ENCODE measurements at places on chromosomes 2 and 18. TPM values are rescaled to one million over a fixed set of nuclear protein-coding genes. Genes with fewer than 3 reads are reported as not detected.

- H3K4me1 ChIP-seq: peaks cover 37% of the 10 kb centered on the region
- H3K36me3 ChIP-seq: no peaks in the 10 kb centered on the region
- H3K27me3 ChIP-seq: no peaks in the 10 kb centered on the region
- no peak overlapping the region for H3K4me3 ChIP-seq
Measured at GRCh38 chr2:99662761-99663341, 173.0 kb upstream of the REV1 start.

- no peak for DNase-seq
- no peak overlapping the region for H3K4me3 ChIP-seq
- H3K27me3 ChIP-seq: no peaks in the 10 kb centered on the region
- H3K36me3 ChIP-seq: peaks cover 24% of the 10 kb centered on the region
- H3K4me1 ChIP-seq: no peaks in the 10 kb centered on the region
Measured at GRCh38 chr2:171964308-171964707, 35.4 kb upstream of the METAP1D start.

DNA sequence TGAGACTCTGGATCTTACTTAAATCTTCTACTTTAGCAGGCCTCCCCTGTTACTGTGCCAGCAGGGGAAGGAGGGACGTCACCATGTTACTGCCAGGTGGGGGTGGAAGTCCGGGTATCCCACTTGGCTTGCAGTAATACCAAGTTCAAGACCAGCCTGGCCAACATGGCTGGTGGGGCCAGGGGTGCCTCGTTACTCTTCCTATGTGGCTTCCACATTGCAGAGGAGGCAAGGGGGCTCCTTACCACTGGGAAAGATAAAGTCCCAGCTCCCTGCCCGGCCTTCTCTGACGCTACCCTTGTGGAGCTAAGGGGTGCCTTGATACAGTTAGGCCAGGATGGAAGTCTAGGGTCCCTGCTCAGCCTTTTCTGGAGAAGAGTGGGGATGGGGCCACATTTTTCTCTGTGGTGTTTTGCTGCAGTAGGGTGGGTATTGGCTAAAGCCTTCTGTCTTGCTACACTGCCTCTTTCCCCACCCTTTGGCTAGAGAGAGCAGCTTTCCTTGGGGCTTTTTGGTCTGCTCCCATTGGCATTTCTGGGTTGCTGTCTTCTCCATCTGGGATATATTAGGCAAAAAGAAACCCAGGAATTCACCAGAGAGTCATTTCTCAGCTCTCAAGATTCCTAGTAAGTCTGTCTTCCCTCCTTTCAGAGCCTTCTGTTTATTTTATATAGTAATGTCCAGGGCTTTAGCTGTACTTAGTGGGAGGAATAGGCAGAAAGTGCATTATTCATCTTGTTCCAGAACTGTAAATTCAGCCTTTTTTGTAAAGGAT lies 21.9 kb downstream of the ELMOD3 start:
- H3K36me3 ChIP-seq: peaks cover 45% of the 10 kb centered on the region
- no peak for DNase-seq
- H3K27me3 ChIP-seq: no peaks in the 10 kb centered on the region
- no peak overlapping the region for H3K4me3 ChIP-seq
- peaks cover 15% of the 10 kb centered on the region for H3K4me1 ChIP-seq

- H3K27me3 ChIP-seq: no peaks in the 10 kb centered on the region
- DNase-seq: no peak
- no peak overlapping the region for H3K4me3 ChIP-seq
- no peak overlapping the region for H3K27ac ChIP-seq
Measured at GRCh38 chr2:17858064-17858463, 20.4 kb upstream of the KCNS3 start.

- H3K27ac ChIP-seq: no peak overlapping the region
- H3K4me3 ChIP-seq: no peak overlapping the region
- H3K4me1 ChIP-seq: no peaks in the 10 kb centered on the region
- no peaks in the 10 kb centered on the region for H3K27me3 ChIP-seq
- peaks cover 10% of the 10 kb centered on the region for H3K36me3 ChIP-seq
Measured at GRCh38 chr2:23793476-23793875, 133.4 kb downstream of the ATAD2B start.

- no peak for DNase-seq
- peaks cover 24% of the 10 kb centered on the region for H3K4me1 ChIP-seq
- H3K27ac ChIP-seq: no peak overlapping the region
- no peaks in the 10 kb centered on the region for H3K36me3 ChIP-seq
Measured at GRCh38 chr2:237927135-237927534, 39.7 kb upstream of the UBE2F start.

DNA sequence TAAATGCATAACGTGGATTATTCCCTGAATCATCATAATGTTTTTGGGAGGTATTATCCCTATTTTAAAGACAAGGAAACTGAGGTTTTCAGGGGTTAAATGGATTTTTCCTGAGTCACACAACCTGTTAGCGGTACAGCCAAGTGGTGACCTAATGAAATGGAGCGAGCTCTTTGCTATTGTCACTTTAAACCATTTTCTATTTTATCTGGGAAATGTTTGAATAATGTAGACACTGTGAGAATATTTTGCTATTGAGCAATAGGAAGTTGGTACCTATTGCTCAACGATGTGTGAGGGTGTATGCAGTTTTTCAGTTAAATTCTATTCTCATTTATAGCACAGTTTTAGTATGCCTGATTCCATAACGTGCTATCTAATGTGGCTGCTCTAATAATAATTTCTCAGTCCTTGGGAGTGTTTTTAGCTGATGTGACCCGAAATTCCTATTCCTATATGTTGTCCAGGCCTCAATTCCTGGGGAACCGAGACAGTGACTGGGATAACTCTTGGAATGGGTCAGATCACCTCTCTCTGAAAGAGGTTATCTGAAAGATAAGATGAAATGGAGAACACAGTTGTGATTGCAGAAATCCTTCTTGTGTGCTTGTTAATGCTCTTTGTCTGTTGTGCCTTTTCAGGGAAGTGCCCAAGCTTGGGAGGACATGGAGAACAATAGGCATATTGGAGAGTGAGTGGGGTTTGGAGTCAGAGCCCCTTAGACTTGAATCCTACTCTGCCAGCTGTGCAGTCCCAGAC lies 38.4 kb downstream of the ABCB11 start:
- H3K36me3 ChIP-seq: no peaks in the 10 kb centered on the region
- H3K27me3 ChIP-seq: no peaks in the 10 kb centered on the region
- H3K4me3 ChIP-seq: no peak overlapping the region
- H3K4me1 ChIP-seq: peaks cover 11% of the 10 kb centered on the region

DNA sequence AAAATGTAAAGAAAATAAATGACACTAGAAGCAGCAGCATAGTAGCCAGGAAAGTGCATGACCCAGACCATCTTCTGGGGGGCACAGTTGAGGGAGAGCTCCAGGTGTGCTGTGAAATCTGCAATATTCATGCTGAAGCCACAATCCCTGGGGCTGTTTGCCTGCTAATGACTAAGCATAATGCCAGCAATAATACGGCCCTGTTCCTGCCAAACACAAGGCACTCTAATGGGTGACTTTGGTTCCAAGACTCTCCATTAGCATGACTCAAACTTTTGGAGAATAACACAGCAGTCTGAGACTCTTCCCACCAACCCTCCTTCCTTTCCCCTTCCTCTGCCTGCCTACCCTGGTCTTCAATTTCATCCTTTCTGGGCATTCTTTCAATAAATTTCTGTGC lies 77.9 kb upstream of the DOCK10 start:
- H3K36me3 ChIP-seq: no peaks in the 10 kb centered on the region
- no peak overlapping the region for H3K4me3 ChIP-seq
- DNase-seq: no peak
- no peak overlapping the region for H3K27ac ChIP-seq
- no peaks in the 10 kb centered on the region for H3K4me1 ChIP-seq
- H3K27me3 ChIP-seq: no peaks in the 10 kb centered on the region

GRCh38 chr2:56918790-56919189 lies 735.0 kb downstream of the CCDC85A start:
- H3K4me3 ChIP-seq: no peak overlapping the region
- H3K36me3 ChIP-seq: no peaks in the 10 kb centered on the region

DNA sequence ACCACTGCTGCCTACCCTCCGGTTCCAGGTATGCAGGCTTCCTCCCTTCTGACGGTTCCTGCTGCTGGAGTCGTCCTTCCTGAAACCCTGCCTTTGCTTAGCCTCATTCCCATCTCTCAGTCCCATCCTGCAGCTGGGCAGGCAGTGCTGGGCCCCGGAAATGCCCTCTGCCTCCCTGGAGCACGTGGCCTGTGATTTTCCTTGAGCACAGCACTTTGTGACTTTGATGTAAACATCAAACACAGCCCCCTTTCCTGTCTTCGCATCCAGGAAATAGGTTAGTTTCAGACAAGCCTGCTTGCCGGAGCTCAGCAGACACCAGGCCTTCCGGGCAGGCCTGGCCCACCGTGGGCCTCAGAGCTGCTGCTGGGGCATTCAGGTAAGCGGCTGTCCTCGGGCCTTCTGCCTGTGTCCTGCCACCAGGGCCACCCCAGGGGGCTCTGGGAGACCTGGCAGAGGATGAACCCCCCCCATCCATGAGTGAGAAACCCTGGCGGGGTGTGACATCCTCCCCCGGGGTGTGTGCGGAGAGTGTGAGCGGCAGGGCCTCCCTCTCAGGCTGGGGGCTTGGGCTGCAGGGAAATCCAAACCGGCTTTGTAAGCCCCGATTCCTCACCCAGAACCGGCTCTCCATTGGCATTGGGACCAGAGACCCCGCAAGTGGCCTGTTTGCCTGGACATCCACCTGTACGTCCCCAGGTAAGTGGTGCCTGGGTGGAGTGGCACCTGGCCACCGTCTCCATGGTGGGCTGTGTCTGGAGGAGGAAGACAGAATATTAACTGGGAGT lies at the start of gene ZAP70:
ZAP70 (plus strand) TSS at position 281 of the 788 bp plus-strand sequence. CDS start 10,461 bp downstream, outside the sequence.
- no peaks in the 10 kb centered on the region for H3K4me1 ChIP-seq
- DNase-seq: peak; percentile 40
- H3K27ac ChIP-seq: no peak within 1 kb of the TSS
- no peaks in the 10 kb centered on the region for H3K36me3 ChIP-seq

GRCh38 chr2:44954447-44954888 lies 13.0 kb downstream of the SIX3 start:
- H3K4me1 ChIP-seq: peaks cover 55% of the 10 kb centered on the region
- no peaks in the 10 kb centered on the region for H3K36me3 ChIP-seq
- H3K27ac ChIP-seq: no peak overlapping the region
- H3K4me3 ChIP-seq: peak overlapping the region; percentile 37

DNA sequence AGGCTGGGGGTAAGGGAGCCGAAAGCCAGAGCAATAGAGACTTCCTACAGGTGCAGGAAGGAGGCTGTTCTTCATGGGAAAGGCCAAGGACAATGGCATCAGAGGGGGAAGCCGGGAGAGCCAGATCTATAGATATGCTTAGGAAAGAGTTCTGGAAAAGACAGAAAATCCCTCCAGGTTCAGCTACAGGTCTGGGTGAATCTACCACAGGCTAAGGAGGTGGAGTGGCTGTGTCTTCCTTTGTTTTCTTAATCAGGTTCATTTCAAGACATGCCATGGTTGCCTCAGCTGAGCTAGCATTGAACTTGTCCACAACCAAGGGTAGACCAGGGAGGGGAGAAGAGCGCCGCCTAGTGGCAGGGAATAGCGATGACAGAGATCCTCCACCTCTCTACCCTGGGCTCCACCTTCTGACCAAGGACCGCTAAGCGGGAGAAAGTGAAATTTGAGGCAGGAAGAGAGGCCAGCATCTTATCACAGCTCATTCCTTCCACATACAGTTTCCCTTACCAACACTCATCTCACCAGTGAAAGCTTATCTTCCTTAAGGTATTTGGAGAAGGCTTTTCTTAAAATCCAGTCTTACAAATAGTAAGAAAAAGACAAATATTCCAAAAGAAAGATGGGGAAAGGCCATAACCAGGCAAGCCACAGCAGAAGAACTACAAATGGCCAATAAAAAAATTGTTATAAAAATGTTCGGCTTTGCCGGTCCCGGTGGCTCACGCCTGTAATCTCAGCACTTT lies 74.2 kb downstream of the VIT start:
- H3K4me3 ChIP-seq: no peak overlapping the region
- H3K4me1 ChIP-seq: no peaks in the 10 kb centered on the region
- no peak for DNase-seq
- H3K27ac ChIP-seq: no peak overlapping the region
- no peaks in the 10 kb centered on the region for H3K36me3 ChIP-seq
- H3K27me3 ChIP-seq: no peaks in the 10 kb centered on the region

DNA sequence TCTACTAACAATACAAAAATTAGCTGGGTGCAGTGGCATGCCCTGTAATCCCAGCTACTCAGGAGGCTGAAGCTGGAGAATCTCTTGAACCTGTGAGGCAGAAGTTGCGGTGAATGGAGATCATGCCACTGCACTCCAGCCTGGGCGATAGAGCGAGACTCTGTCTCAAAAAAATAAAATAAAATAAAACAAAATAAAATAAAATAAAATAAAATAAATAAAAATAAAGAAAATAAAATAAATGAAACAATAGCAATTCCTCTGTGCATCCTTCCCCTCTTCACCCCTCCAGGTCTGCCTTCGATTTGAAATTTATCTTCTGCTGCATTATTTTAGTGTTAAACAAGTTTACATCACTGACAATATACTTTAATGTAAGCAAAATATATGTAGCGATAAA lies 63.0 kb upstream of the UXS1 start:
- H3K4me3 ChIP-seq: no peak overlapping the region
- H3K27ac ChIP-seq: no peak overlapping the region
- H3K4me1 ChIP-seq: no peaks in the 10 kb centered on the region
- DNase-seq: no peak
- no peaks in the 10 kb centered on the region for H3K27me3 ChIP-seq
- no peaks in the 10 kb centered on the region for H3K36me3 ChIP-seq

GRCh38 chr2:145399131-145399530 lies 879.2 kb upstream of the ZEB2 start:
- no peak for DNase-seq
- no peaks in the 10 kb centered on the region for H3K4me1 ChIP-seq
- no peak overlapping the region for H3K4me3 ChIP-seq
- no peaks in the 10 kb centered on the region for H3K27me3 ChIP-seq
- no peak overlapping the region for H3K27ac ChIP-seq

- H3K4me3 ChIP-seq: no peak overlapping the region
- no peak overlapping the region for H3K27ac ChIP-seq
- H3K4me1 ChIP-seq: peaks cover 78% of the 10 kb centered on the region
- H3K27me3 ChIP-seq: no peaks in the 10 kb centered on the region
- no peak for DNase-seq
Measured at GRCh38 chr2:38444247-38444646, 67.2 kb upstream of the ATL2 start.

- no peak for DNase-seq
- no peaks in the 10 kb centered on the region for H3K36me3 ChIP-seq
- no peaks in the 10 kb centered on the region for H3K27me3 ChIP-seq
- no peak overlapping the region for H3K27ac ChIP-seq
Measured at GRCh38 chr2:144707736-144708326, 187.9 kb upstream of the ZEB2 start.

ASIC4 gene
- not detected for total RNA-seq

B3GNT2 gene
- 18.3 TPM for total RNA-seq

CNGA3 gene
- total RNA-seq: not detected

DES gene
- total RNA-seq: 41.0 TPM

ANKRD53 gene
- total RNA-seq: 2.9 TPM
